ENCODE measurements at places on chromosomes 16 and 17.
A peak's percentile ranks its signal among the peaks of the same experiment; 100 is the strongest.

DNA sequence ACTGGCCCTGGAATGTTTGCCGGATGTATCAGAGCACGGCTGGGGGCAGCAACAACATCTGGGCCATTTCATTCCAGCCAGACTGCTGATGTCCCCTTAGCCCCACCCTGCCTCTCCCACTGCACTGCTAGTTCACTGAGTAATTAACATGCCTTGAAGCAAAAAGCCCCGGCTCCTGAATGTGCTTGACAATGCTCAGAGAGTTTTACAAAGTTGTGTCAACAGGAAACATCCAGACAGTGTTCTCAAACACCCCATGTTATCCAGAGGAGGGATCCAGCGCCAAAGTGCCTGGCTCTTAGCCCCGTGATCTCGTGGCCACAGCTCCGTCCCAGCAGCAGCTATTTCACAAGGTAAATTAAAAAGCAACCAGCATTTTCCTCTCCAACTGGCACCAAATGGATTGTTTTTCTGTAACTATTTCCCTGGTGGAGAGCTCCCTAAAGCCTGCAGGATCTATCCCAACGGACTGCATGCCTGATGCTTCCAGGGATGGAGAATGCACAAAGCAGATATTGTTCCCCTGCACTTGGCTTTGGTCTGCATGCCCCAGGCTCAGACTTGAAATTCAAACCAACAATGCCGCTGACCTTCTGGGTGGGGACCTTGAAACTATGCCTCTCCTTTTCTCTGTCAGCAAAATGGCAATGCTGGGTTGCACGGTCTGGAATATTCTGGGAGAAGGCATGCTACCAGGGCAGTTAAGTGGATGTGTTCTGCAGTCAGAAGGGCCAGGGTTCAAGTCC lies 115.6 kb upstream of the CDH5 start:
- DNase-seq, result peak; percentile 64

GRCh38 chr17:83005639-83006038 lies 73.8 kb upstream of the METRNL start:
- DNase-seq, result no peak

DNA sequence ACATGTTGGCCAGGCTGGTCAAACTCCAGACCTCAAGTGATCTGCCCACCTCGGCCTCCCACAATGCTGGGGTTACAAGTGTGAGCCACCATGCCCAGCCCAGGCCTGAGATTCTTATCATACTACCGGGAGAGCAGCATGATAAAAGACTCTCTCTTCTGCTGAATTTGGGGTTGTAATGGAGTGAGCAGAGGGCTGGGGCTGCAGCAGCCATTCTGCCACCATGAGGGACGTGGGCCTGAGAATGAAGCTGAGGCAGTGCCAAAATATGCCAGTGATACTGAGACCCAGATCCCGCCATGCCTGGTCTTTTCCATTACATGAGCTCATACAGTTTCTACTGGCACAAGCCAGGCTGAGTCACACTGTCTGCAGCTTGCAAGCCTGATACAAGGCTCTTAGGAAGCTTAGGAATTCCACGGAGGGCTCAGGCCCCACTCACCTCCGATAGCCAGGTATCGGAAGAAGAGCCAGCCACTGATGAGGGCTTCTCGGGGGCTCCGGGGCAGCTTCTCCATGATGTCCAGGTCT lies 19.6 kb upstream of the P2RX1 start:
- no peak for DNase-seq

GRCh38 chr17:34401165-34401564 lies 38.1 kb upstream of the CCL1 start:
- DNase-seq, result no peak

- DNase-seq, result no peak
These were observed 11.1 kb downstream of the PMM2 start for GRCh38 chr16:8808613-8809353.

DNA sequence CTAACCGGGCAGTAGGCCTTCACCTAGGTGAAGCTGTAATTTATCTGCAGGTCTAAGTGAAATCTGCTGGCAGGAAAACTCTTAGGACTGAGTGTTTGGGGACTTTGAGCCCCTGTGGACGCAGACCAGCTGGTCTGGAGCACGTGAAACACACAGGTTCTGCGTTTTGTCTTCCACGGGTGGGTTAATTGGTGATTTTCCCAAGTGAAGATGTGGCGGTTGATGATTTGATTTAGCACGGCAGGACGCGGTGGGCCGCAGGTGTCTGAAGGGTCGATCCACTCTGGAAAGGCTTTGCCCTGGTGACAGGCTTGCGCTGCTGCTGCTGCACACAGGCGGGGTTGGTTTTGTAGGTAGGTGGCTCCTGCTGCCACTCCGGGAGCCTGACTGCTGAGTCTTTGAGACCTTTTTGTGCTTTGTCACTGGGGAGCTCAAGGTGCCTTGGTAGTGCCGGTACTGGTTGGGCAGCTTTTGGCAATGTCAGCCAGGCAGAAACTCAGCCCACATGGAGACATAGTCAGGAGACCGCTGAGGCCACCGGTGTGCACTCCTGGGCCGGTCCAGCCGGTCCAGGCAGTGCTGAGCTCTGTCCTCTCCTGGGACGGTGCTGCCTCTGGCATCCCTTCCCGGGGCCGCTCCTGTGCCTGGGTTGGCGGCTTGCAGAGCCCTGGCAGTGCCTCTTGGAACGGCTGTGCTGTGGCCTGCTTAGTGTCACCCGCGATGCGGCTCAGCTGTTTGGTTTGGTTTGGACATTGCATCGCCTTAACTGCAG lies 2.3 kb downstream of the BAIAP2 start:
- DNase-seq, result no peak

DNA sequence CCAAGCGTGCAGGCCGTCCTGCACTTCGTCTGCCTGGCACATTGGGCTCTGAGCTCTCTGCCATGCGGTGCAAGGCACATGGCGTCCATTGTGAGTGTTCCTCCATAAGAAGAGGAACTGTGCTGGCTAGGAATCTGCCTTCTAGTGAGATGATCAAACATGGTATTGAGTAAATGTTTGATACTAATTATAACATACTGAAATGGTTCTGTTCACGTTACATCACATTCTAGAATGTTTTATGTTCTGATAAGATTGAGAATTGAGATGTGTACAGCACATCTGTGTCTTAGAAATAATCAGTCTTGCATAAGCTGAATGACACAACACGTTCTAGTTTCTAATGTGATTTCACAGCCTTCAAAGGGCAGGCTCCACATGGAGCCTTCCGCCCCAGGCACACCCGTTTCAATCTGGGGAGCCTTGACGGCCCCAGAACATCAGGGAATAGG lies 42.9 kb downstream of the USP10 start:
- DNase-seq, result no peak

GRCh38 chr17:66981983-66982508 lies 17.5 kb downstream of the CACNG4 start:
- DNase-seq, result no peak
